Activated naive CD8-positive, alpha-beta T cell treated with anti-CD3 and anti-CD28 coated beads for 36 hours (primary cell): ENCODE measurements at places on chromosomes 13 and 19. TPM values are rescaled to one million over a fixed set of nuclear protein-coding genes. Genes with fewer than 3 reads are reported as not detected.

DNA sequence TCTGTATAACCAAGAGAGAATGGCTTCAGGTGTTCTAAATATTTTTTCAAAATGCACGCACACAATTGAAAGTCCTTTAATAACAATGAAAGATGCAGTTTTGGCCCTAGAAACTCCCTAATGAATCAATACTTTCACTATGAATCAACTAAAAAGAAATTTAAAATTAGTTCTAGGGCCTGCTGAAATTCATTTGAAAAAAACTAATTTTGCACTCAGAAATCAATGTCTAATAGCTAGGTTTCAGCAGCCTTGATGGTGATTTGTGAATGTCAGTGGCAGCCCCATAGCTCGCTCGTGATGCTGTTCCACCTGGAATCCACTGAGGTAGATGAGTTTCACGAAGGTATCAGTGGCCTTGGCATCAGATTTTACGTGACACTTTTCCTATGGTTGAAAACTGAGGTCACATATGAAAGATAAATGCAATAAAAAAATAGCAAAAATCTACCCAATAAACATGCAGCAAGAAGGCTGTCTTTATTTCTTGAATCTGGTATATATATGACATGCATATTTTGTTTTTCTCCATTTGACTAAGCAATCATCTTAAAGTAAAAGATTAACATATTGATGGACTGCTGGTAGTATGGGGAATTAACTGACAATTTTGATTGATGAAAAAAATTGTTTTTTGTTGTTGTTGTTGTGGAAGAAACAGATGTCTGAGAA is 141.0 kb downstream of the AKAP11 start:
- no peak for DNase-seq

DNA sequence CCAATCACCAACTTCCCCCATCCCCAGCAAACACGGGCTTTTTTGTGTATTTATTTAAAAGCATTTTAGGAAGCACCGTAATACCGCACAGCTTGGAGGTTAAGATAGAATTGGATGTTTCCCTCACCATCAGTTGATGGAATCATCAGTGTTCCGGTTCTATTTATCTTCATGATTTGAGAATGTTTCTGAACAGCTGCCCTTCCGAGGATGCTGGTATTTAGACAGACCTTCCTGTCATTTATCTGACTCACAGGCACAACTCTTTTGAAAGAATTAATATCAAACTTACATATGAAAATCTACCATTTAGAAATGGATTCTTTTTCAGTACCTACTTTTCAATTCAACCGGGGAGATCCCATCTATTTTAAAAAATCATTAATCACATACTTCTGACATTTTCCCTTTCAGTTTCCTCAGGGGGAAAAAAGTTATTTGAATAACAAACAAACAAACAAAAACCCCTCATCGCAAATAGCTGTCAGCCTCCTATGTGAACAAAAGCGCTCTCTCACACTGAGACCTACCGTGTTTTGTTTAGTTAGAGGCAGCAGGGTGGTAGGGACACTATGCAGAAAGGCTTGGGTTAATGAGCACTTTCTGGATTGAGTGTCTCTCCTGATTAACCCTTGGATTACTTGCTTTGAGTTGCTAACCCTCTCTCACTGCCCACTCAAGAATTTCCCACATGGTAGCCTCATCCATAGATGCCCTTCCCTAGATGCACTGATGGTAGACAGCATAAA is 189.3 kb downstream of the TM9SF2 start:
- DNase-seq: no peak

GRCh38 chr13:24745516-24745860 is 18.5 kb upstream of the RNF17 start:
- no peak for DNase-seq

TNFRSF19 gene
- total RNA-seq: 0.08 TPM

HIPK4 gene
- total RNA-seq: not detected

DNA sequence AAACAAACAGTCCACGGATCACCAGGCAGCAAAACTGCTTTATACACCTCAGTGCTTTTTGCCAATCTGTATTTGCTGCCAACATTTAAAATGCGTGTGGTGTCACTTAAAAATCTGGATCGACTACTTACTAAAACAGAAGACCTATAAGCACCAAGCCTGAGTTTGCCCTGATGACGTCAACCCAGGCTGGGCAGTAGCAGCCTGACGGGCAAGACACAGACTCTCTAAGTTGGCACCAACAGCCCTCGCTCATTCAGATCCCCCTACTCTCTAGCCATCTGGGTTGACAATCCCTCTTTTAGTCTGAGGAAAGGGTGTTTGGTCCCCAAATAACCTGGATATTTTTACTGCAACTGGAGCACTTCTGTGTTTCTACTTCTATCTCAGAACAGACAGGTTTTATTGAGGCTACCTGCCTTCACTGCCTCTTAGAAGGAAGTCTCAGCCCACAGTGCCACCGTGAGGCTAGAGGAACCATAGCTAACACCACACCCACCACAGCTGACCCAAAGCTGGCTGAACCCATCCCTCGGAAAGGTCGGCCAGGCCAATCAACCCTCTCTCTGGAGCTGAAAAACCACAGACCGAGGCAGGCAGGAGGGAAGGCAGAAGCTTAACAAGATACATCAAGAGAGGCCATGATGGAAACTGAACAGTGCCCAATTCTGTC is 6.9 kb downstream of the SUGP2 start:
- no peak for DNase-seq

GRCh38 chr13:40254394-40254793 is 412.0 kb downstream of the FOXO1 start:
- DNase-seq: no peak

DNA sequence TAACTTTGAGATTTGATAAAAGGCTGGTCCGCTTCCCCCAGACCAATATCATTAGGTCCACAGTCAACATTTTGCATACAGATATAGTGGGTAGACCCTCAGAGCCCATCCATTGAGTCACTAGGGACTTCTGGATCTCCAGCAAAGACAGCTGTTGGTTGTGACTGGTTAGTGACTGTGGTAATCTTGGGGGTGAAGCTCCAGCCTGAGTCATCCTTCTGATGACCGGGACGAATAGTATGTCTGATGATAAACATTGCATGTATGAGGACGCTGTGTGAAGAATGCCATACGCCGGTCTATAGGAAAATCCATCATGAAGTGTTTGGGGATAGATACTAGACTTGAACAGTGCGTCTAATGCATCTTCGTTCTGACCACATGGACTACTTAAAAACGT is 307.0 kb downstream of the UQCRFS1 start:
- DNase-seq: no peak

DNA sequence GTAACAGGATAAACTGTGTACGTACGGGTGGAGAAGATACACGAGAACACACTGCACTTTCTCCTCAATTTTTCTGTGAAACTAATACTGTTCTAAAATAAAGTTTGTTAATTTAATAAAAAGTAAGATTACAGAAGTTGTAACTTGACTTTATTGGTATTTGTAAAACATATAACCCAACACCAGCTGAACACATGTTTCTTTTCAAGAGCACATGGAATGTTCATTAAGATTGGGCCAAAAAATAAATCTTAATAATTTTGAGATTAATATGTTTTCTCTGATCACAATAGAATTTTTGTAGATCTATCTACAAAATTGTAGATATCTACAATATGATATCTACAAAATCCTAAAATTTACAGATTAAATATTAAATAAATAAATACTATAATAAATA is 55.1 kb upstream of the ZNF599 start:
- no peak for DNase-seq

CRLF1 gene
- total RNA-seq: not detected

- no peak for DNase-seq
Observed at GRCh38 chr19:34215006-34215665, 39.2 kb upstream of the GARRE1 start.

ZNF208 gene
- 0.89 TPM for total RNA-seq

IGFL3 gene
- not detected for total RNA-seq

HCN2 gene
- 0.31 TPM for total RNA-seq

- DNase-seq: peak; percentile 48
Observed at GRCh38 chr13:40668335-40668734, 1.9 kb upstream of the FOXO1 start.

DNA sequence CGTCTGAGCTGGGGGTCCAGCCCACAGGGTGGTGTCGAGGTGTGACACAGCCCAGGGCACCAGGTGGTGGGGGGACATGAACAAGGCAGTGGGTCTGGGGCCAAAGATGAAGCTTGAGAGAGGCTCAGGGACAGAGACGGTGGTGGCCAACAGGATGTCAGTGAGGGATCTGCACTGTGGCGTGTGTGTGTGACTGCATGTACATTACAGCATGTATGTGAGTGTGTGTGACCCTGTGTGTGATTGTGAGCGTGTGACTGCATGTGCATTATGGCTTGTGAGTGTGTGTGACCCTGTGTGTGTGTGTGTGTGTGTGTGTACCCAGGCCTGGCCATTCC is 1.6 kb downstream of the ADAMTS10 start:
- DNase-seq: no peak

GRCh38 chr19:55321466-55322137 is 3.5 kb downstream of the TMEM150B start:
- no peak for DNase-seq

ZNF112 gene
- total RNA-seq: 0.44 TPM

DNA sequence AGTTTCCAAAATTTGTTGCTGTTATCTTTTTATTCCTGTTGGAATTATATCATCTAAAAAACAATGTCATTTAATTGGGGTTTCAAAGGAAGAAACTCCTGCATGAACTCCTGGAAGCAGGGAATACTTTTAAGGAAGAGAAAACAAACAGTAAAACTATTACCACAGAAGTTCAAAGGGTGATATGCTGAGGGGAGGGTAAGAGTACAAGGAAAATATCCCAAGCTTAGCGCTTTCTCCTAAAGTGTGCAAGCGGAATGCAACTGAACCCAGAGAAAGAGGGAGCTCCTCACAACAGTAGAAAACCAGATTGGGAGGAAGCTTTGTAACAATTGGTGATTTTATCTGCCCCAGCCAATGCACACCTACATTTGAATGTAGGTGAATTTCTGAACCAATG is 175.1 kb downstream of the NUFIP1 start:
- DNase-seq: no peak

AZU1 gene
- total RNA-seq: not detected

- DNase-seq: peak; percentile 75
Observed at GRCh38 chr19:43784241-43784980, 3.6 kb upstream of the KCNN4 start.

PCSK4 gene
- 1.7 TPM for total RNA-seq

TFDP1 gene
- total RNA-seq: 242 TPM

ZNF221 gene
- total RNA-seq: 1.6 TPM

PRKCSH gene
- total RNA-seq: 212 TPM

GRCh38 chr19:39544911-39545310 is 5.0 kb upstream of the EID2 start:
- DNase-seq: no peak

DNA sequence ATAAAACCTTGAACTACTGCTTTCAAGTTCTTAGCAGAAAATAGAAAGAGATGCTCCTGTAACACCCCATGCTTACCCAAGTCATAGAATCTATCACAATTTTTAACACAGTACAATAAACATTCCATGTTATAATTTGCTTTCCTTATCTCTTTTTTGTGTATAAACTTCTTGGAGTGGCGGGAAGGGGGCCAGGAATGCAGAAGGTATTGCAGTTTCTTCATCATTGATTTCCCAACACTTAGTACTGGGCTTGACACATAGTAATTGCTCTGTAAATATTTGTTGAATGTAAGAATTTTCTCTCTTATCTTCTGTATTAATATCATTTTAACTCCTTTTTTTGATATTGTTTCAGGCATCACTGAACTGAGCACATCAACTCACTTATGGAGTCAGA is 535.8 kb downstream of the KCTD12 start:
- no peak for DNase-seq

DNA sequence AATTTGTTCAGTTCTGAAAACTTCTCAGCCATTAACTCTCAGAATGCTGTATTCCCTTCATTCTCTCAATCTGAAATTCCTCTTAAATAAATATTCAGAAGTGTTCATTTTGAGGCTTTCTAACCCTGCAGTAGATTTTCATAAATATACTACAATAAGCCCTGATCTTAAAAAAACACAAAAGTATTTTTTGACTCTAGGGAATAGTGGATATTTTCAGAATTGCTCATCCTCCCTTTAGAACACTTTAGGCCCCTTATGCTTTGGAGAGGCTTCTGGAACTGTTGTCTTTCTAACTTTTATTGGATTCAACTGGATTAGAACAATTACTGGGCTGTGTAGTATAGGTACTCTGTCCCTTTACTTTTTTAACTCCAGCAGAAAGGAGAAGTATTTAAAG is 1662.6 kb upstream of the MIR17HG start:
- DNase-seq: no peak

P2RY11 gene
- 64.0 TPM for total RNA-seq

IL12RB1 gene
- total RNA-seq: 26.5 TPM
